Vagina (tissue), 2 donors: ENCODE measurements at places on chromosomes 12 and 14.
A peak's percentile ranks its signal among the peaks of the same experiment; 100 is the strongest.

GRCh38 chr12:122005252-122005776 is 16.4 kb upstream of the BCL7A start:
- peak overlapping the region; percentile 71 for H3K27ac ChIP-seq
- H3K36me3 ChIP-seq = no peaks in the 10 kb centered on the region
- H3K4me1 ChIP-seq = peaks cover 25% of the 10 kb centered on the region
- no peak for DNase-seq
- H3K4me3 ChIP-seq = no peak overlapping the region
- H3K27me3 ChIP-seq = no peaks in the 10 kb centered on the region

DNA sequence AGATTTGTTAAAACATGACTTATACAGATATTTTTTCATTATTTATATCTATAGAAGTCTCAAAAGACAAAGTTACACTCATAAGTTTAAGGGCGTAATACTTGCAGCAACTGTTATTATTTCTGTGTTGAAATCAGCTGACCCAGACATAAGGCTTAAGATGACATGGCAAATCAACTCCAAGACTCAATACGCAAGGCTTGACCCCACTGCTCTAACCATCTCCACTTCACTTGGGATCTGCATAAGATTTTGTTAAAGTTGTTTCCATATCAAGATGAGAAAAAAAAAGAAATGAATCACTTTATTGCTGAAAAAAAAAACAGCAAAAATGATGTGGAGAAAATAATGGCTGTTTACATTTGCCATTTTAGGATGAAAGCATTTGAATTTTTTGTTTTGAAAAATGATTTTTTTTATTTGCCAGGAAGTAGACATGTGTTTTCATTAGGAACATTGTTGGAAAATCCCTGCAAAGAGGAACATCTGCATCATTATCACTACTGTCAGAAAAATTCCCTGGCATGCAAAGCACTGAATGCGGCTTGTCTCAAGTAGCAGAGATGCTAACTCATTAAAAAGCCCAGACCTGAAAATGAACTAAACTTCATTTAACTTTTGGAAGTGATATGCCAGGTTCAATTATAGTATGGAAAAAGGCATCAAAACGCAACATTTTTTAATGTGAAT is 73.5 kb downstream of the LIN7A start:
- H3K27me3 ChIP-seq = no peaks in the 10 kb centered on the region
- H3K4me1 ChIP-seq = no peaks in the 10 kb centered on the region
- H3K27ac ChIP-seq = no peak overlapping the region
- H3K4me3 ChIP-seq = no peak overlapping the region
- no peaks in the 10 kb centered on the region for H3K36me3 ChIP-seq

GRCh38 chr12:46818642-46819041 is 7.2 kb downstream of the SLC38A4 start:
- no peak overlapping the region for H3K27ac ChIP-seq
- no peaks in the 10 kb centered on the region for H3K36me3 ChIP-seq
- no peak for DNase-seq
- H3K4me3 ChIP-seq = no peak overlapping the region
- no peaks in the 10 kb centered on the region for H3K4me1 ChIP-seq

GRCh38 chr12:123253641-123254459 is 17.8 kb downstream of the CDK2AP1 start:
- H3K27me3 ChIP-seq = no peaks in the 10 kb centered on the region
- peaks cover 46% of the 10 kb centered on the region for H3K36me3 ChIP-seq
- H3K4me3 ChIP-seq = no peak overlapping the region

- no peak overlapping the region for H3K4me3 ChIP-seq
- H3K36me3 ChIP-seq = no peaks in the 10 kb centered on the region
- DNase-seq = no peak
- peaks cover 5% of the 10 kb centered on the region for H3K4me1 ChIP-seq
- no peaks in the 10 kb centered on the region for H3K27me3 ChIP-seq
These were observed 244.4 kb downstream of the DAD1 start for GRCh38 chr14:22344673-22345072.

GRCh38 chr14:52790011-52790755 is 1.2 kb downstream of the GNPNAT1 start:
- H3K4me3 ChIP-seq = peak overlapping the region; percentile 77
- no peak for DNase-seq
- peak overlapping the region; percentile 90 for H3K27ac ChIP-seq
- H3K27me3 ChIP-seq = no peaks in the 10 kb centered on the region
- H3K4me1 ChIP-seq = peaks cover 20% of the 10 kb centered on the region

- no peak for DNase-seq
- no peak overlapping the region for H3K4me3 ChIP-seq
- H3K36me3 ChIP-seq = peaks cover 5% of the 10 kb centered on the region
- no peaks in the 10 kb centered on the region for H3K27me3 ChIP-seq
- H3K4me1 ChIP-seq = peaks cover 27% of the 10 kb centered on the region
- H3K27ac ChIP-seq = no peak overlapping the region
These were observed 6.6 kb upstream of the CSAD start for GRCh38 chr12:53187145-53187899.

DNA sequence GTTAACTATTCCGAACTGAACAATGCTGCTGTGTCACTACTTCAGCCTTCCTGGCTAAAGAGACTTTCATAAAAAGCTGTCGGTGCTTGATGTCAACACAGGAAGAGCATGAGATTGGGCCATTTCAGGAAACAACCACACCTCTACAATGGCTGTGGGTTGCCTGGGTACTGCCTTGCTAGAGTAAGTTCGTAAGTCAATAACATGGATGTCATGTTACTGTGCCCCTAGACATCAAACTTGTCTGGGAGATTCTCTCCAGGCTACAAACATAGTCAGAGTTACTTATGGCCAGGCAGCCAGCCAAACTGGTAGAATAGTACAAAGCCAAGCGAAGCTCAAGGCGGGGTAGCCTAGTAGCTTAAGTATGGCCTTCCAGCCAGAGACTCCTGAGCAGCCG is 23.1 kb downstream of the MAX start:
- no peaks in the 10 kb centered on the region for H3K27me3 ChIP-seq
- no peak overlapping the region for H3K4me3 ChIP-seq
- peak overlapping the region; percentile 74 for H3K27ac ChIP-seq
- peaks cover 75% of the 10 kb centered on the region for H3K4me1 ChIP-seq
- DNase-seq = no peak

GRCh38 chr12:25651931-25652330 is 98.8 kb upstream of the LMNTD1 start:
- H3K4me3 ChIP-seq = no peak overlapping the region
- no peaks in the 10 kb centered on the region for H3K4me1 ChIP-seq
- H3K36me3 ChIP-seq = no peaks in the 10 kb centered on the region
- H3K27ac ChIP-seq = no peak overlapping the region
- no peaks in the 10 kb centered on the region for H3K27me3 ChIP-seq

DNA sequence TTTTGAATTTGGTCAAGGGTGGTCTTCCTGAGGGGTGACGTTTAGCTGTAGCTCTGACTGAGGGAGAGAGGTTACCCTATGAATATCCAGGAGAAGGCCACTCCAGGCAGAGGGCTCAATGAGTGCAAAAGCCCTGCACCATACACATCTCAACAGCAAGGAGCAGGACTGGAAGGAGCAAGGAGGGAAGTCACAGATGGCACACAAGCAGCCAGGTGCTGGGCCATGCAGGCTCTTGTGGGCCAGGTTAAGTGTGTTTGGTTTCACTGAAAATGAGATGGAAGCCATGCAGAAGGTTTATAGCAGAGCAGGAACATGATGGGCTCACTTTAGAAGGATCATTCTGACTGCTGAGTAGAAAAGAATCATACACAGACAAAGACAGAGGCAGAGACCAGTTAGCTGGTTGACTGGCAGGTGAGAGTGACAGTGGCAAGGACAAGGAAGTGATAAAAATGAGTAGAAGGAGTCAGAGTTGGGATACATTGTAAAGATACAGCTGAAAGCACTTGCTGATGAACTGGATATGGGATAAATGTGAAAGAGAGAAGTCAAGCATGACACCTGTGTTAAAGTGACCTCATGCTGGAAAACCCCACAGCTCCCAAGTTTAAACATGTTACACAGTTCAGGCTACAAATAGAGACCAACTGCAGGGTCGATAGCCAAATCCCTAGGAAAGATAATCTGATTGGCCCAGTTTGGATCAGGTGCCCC is 81.2 kb downstream of the PRKD1 start:
- H3K27me3 ChIP-seq = no peaks in the 10 kb centered on the region
- H3K4me3 ChIP-seq = no peak overlapping the region
- no peak for DNase-seq
- H3K36me3 ChIP-seq = no peaks in the 10 kb centered on the region
- H3K27ac ChIP-seq = no peak overlapping the region
- H3K4me1 ChIP-seq = no peaks in the 10 kb centered on the region

- no peak for DNase-seq
- no peaks in the 10 kb centered on the region for H3K36me3 ChIP-seq
- peak overlapping the region; percentile 81 for H3K4me3 ChIP-seq
- peaks cover 55% of the 10 kb centered on the region for H3K4me1 ChIP-seq
These were observed 545 bp downstream of the CPSF2 start for GRCh38 chr14:92122351-92122677.

DNA sequence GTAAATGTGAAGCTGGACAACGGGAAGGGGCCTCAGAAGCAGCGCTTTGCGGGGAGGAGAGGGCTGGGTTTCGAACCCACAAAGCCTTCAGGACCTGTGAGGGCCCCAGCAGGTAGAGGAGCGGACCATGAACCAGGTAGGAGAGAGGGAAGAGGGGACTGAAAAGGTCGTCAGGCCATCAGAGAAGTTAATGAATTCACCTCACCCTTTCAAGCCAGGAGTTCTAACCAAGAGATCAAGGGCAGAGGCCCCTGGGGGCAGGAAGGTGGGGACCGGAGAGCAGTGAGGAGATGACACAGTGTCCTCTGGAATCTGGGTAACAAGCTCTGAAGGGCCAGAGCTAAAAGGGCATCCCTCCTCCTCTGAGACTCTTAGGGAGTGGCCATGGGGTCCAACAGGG is 19.4 kb downstream of the SERPINA1 start:
- H3K4me1 ChIP-seq = no peaks in the 10 kb centered on the region
- no peak for DNase-seq
- H3K36me3 ChIP-seq = no peaks in the 10 kb centered on the region
- no peak overlapping the region for H3K27ac ChIP-seq

GRCh38 chr14:92392711-92393110 is 69.7 kb downstream of the SLC24A4 start:
- no peak for DNase-seq
- H3K36me3 ChIP-seq = no peaks in the 10 kb centered on the region
- H3K4me1 ChIP-seq = no peaks in the 10 kb centered on the region
- no peaks in the 10 kb centered on the region for H3K27me3 ChIP-seq

- no peaks in the 10 kb centered on the region for H3K4me1 ChIP-seq
- H3K27me3 ChIP-seq = no peaks in the 10 kb centered on the region
- no peak overlapping the region for H3K27ac ChIP-seq
These were observed 102.7 kb upstream of the ST8SIA1 start for GRCh38 chr12:22437031-22437806.

GRCh38 chr14:51457843-51458562 is 193.7 kb upstream of the FRMD6 start:
- H3K27me3 ChIP-seq = no peaks in the 10 kb centered on the region
- no peaks in the 10 kb centered on the region for H3K36me3 ChIP-seq
- H3K4me3 ChIP-seq = no peak overlapping the region
- no peak for DNase-seq
- no peak overlapping the region for H3K27ac ChIP-seq
- peaks cover 6% of the 10 kb centered on the region for H3K4me1 ChIP-seq

DNA sequence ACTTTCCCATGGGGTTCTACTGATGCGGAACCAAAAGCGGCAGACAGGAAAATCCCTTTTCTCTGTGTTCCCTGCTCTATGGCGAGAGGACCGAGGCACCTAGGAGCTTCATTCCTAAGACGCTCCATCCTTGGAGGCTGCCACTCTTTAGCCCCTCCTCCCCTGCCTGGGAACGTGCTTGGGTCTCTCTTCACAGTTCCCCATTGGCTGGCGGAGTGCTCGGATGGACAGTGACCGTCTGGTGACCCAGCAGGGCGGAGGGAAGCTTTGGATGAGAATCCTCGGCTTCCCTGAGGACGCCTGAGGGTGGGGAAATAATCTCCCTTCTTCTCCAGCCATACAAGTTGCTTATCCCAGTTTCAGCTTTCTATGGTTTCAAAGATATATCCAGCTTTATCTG is 37.3 kb downstream of the KCNA5 start:
- H3K4me3 ChIP-seq = no peak overlapping the region
- no peaks in the 10 kb centered on the region for H3K36me3 ChIP-seq
- H3K4me1 ChIP-seq = no peaks in the 10 kb centered on the region
- no peak for DNase-seq
- no peak overlapping the region for H3K27ac ChIP-seq
- H3K27me3 ChIP-seq = no peaks in the 10 kb centered on the region

- H3K4me3 ChIP-seq = no peak overlapping the region
- H3K27me3 ChIP-seq = no peaks in the 10 kb centered on the region
- DNase-seq = no peak
- H3K27ac ChIP-seq = no peak overlapping the region
- no peaks in the 10 kb centered on the region for H3K36me3 ChIP-seq
These were observed 211.9 kb downstream of the TTC8 start for GRCh38 chr14:89036371-89036770.

DNA sequence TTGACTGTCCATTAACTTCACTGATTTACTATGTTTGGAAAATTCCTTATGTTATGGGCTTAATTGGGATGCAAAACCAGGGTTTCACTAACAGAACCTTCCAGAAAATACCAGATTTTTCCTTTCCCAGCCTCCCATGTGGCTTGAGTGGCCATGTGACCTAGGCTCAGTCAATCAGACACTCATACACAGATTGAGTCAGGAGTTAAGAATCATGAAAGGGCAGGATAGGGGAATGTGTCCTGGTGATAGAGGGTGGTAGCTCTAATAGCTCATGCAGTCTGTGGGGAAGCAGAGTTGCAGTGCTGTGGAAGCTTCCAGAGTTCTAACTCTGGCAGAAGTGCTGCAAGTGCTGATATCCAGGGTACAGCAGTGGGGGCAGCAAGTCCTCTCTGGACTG is 134.1 kb upstream of the IFNG-AS1 start:
- no peak overlapping the region for H3K4me3 ChIP-seq
- no peaks in the 10 kb centered on the region for H3K27me3 ChIP-seq
- no peaks in the 10 kb centered on the region for H3K36me3 ChIP-seq

DNA sequence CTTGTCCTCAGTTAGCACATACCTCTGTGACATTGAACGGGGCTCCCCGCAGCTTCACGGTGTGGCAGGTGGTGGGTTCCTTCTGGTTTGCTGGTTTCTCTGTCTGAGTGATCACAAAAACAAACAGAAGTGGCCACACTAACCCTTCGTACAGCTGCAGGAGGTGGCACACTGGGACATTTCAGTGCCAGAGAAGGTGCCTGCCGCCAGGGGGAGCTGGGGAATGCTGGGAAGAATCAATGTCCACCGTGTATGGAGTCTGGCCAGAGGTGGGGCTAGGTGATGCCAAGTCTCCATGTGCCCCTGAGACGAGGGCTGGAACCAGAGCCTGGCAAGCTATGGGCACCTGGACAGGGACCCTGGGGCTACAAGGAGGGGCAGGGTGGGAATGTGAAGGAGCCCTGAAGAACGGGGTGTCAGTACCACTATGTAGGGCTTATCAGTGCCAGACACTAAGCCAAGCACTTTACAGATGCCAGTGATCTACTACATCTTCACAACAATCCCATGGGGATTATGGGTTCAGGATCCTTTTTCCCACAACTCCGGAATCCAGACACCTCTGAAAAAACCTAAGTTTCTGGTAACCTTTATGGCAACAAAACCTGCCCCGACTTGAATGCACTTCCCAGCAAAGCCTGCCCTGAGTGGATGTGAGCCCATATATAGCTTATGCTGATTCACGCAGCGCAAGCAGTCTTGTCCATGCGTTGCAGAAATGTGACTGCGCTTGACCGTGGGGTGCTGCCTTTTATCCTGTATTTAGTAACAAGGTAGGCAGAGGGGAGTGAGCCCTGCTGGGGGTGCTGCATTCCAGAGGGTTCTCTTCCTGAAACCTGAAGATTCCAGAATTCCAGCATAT is 10.8 kb downstream of the RBM19 start:
- H3K27me3 ChIP-seq = no peaks in the 10 kb centered on the region
- no peaks in the 10 kb centered on the region for H3K4me1 ChIP-seq
- H3K4me3 ChIP-seq = no peak overlapping the region
- H3K36me3 ChIP-seq = peaks cover 85% of the 10 kb centered on the region
- H3K27ac ChIP-seq = no peak overlapping the region
